H9 (cell line): ENCODE measurements at places on chromosomes 6 and 20.

DNA sequence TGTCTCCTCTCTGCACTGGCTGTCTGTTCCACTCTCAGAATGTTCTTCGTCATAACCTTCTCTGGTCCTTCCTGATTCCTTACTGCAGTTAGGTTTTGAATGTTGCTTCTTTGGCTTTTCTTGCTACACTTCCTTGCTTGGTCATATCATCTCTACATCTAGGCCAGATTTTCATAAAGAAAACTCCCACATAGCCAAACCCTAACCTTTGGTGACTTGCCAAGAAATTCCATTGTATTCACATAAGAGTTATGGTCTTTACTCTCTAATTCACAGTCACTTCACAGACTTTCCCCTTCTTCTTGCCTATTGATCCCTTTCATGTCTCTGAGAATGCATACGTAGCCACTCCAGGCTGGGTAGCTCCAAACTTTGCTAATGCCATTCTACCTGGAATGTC is 41.9 kb upstream of the SIM1 start:
- no peak for DNase-seq

- DNase-seq, result no peak
Measured at GRCh38 chr6:25463441-25463840, 184.3 kb downstream of the CARMIL1 start.

GRCh38 chr6:26033941-26034354 is 53.3 kb upstream of the HFE start:
- peak; percentile 54 for DNase-seq

DNA sequence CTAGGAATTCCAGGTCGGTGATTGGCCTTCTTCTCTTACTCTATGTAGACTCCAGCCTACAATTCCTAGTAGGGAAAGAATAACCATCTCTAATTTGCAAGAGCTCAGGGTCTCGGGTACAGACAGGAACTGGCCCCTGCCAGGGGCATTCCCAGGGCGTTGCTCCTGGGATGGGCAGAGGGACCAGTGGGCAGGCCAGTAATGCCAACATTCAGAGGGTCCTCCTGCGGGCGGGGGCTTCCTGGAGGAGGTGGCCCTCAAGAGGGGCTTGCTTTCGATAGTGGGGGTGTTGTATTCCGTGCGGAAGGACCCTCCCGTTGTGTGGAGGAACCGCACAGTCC is 129.8 kb upstream of the PRND start:
- no peak for DNase-seq

GRCh38 chr6:155313602-155314091 is 637 bp downstream of the TFB1M start:
- no peak for DNase-seq

GRCh38 chr6:71292001-71292400 is 3.4 kb downstream of the OGFRL1 start:
- DNase-seq, result no peak

- DNase-seq, result no peak
Measured at GRCh38 chr6:13517116-13517515, 29.7 kb upstream of the GFOD1 start.

DNA sequence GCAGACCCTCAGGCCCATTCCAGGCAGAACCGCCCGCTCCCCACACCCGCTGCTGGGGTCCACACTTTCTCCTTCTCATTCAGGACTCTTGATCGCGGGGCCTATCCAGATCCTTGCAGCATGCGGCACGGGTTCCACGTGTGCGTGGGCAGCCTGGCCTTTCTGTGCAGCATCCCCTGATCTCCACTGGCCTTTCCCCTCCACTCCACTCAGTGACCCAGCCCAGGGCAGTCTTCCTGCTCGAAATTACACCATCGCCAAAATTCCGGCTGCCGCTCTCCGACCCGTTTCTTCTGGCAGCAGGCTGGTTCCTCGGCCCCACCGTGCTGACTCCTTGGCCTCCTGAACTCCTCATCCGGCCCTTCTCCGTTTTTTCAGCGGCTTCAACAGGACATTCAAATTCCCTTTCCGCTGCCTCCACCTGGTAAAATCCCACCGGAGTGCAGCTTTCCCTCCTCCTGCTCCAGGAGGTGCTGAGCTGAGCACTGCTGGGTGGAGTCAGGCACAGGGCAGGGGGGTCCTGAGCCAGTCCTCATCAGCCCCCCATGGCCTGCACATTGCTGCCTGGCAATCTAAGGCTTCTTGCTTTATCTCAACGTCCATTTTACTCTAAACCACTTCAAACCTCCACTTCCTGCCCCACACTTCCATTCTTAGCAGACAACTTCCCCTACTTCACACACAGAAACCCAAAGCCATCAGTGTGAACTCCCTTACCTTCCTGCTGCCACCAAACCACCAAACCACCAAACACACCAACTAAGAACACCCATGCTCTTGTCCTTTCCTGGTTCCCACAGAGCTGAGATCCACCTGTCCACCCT is 9.0 kb downstream of the SFT2D1 start:
- no peak for DNase-seq

DNA sequence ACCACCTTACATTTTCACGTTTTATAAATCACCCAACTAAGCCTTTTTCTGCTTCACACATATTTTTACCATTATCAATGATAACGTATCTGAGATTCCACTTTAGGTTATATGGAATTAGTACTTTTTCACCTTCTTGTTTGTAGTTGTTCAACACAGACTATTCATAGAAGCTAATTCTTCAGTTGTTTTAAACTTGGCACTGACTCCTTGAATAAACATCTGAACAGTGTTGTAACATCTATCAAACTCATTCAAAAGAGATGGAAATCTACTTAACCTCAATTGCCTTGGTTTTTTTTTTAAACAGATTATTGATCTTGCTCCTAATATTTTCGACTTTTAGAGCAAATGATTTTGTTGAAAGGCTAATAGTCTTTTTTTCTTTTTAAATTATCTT is 34.2 kb downstream of the PTPRA start:
- no peak for DNase-seq

DNA sequence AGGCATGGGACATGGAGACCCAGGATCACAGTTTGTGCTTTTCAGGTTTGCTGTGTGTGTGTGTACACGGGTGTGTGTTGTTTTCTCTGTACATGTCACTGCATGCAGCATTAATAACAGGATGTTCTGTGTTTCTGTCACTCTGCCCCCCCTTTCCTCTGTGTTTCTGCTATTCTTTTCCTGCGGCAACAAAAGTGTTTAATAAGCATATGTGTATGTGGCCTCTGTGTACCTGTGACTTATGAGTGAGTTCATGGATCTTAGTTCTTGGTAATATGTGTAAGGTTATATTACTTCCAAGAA is 9.8 kb downstream of the SYNGAP1 start:
- no peak for DNase-seq

DNA sequence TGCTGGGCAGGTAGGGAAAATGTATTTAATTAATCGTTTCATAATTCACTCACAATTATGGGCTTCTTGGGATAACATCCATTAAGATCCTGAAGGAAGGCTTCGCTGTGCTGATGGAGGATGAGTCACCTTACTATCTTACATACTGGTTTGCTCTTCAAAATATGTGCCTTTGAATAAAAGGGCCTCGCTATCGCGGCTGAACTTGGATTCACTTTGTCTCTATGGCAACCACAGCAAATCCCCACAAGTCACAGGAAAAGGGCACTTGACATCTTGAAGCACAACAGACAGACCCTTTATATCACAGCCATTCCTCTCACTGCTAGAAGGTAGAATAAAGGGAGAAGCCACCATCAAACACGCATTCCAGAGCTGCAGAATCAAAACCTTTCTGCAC is 141.3 kb upstream of the MYLIP start:
- peak; percentile 38 for DNase-seq

GRCh38 chr20:5586720-5587119 is 163.5 kb upstream of the SHLD1 start:
- no peak for DNase-seq

DNA sequence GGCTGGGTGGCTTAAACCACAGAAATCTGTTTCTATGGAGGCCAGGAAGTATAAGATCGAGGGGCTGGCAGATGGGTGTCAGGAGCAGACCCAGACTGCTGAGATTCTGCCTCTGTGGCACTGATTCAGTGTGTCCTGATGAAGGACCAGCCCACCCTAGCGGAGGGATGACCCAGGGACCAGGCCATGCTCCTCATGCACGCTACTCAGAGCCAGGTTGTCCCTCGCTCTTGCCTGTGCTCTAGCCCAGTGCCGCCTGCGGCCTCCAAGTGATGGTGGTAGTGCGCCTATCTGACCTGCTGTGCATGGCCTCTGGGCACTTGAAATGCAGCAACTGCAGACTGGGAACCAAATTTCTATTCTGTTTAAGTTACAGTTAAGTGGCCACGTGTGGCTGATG is 13.1 kb upstream of the APMAP start:
- DNase-seq, result peak; percentile 22

DNA sequence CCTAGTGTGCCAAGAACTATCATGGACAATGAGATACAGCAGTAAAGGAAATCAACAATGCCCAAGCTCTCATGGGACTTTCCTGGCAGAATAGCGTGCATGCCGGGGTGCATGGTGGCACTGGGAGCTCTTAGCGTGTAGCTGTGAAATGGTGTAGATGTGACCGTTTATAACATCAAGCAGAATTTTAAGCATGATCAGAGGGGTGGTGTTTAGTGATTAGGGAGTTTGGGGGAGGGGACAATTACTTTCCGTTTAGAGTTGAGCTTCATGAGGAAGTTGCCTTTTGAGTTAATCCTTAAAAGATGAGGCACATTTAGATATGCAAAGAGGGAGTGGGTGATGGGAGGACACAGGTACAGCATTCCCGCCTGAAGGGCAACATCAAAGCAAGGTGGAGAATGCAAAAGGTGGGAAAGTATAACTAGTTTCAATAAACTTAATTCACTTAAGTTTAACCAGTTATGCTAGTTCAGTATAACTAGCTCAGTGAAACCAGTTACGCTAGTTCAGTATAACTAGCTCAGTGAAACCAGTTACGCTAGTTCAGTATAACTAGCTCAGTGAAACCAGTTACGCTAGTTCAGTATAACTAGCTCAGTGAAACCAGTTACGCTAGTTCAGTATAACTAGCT is 661.6 kb downstream of the QKI start:
- no peak for DNase-seq

DNA sequence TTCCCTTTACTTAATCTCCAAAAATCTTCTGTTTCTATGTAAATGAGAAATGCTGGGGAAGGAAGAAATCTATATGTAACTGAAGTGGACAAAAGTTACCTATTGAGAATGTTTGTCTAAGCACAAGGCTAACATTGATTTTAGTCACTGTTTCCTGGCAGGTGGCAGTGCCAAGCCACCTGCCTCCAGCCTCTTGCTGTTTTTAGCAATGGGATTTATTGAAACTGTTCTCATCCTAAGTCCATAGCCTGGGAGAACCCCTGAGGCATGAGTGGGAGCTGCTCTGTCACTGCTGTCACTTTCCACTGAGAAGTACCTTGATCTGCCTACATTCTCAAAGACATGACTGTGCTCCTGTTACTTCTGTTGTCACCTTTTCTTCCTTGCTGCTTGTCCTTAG is 14.7 kb downstream of the ENPP3 start:
- DNase-seq, result no peak

DNA sequence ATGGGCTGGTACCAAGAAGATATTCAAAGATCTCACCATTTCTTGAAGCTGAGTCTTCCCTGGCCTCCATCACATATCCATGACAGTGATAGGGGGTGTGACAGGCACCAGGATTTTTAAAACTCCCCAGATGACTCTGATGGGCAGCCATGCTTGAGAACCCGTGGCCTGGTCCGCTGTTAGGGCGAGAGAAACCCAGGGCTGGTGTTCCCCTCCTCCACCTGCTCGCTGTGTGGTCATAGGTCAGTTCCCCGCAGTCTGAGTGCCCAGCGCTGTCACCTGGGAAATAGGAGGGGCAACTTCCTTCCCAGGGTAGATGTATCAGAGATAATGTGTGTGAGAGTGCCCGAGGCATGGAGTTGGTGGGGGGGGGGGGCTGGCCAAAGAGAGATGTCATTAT is 50.9 kb downstream of the TMEM242 start:
- no peak for DNase-seq

DNA sequence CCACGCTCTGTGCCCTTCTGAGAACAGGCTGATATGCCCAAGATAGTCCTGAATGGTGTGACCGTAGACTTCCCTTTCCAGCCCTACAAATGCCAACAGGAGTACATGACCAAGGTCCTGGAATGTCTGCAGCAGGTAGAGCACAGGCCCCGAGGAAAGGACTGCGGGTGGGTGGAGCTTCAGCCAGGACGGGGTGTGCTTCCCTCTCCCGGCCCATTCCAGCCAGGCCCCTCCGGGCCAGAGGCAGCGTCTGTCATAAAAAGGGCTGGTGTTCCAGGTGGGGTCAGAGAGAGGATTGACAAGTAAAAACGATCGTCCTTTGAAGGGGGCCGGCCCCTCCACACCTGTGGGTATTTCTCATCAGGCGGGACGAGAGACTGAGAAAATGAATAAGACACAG is 1.3 kb downstream of the RTEL1 start:
- DNase-seq, result no peak

DNA sequence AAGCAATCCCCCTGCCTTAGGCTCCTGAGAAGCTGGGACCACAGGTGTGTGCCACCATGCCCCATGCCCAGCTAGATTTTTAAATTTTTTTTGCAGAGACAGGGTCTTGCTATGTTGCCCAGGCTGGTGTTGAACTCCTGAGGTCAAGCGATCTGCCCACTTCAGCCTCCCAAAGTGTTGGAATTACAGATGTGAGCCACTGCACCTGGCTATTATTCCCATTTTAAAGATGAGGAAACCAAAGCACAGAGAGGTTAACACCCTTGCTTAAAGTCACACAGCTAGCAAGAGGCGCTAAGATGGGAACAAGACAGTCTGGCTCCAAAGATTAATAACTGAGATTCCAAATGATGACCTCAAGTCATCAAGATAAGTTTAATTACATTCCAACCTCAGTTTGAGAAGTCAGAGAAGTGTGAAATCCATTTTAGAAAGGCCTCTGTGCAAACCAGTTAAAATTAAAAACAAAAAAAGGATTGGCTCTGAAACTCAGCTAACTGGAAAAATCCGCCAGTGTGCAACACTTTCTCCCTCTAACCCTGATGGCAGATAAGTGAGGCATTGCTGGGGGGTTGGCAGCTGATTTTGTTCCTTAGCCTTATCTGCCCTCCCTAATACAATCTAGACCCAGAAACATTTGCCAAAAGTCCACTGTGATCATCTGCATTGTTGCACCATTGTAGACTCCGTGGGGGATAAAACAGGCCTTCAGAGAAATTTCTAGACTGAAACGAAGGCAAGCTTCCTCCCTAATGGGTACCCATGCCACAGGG is 55.5 kb downstream of the CPNE5 start:
- DNase-seq, result no peak

- peak; percentile 32 for DNase-seq
Measured at GRCh38 chr6:4021854-4022695, 56.9 kb downstream of the FAM217A start.
